CD4-positive, alpha-beta T cell treated with Interleukin-17A for 4 hours (primary cell): ENCODE measurements at places on chromosomes 4 and X.
A peak's percentile ranks its signal among the peaks of the same experiment; 100 is the strongest.

DNA sequence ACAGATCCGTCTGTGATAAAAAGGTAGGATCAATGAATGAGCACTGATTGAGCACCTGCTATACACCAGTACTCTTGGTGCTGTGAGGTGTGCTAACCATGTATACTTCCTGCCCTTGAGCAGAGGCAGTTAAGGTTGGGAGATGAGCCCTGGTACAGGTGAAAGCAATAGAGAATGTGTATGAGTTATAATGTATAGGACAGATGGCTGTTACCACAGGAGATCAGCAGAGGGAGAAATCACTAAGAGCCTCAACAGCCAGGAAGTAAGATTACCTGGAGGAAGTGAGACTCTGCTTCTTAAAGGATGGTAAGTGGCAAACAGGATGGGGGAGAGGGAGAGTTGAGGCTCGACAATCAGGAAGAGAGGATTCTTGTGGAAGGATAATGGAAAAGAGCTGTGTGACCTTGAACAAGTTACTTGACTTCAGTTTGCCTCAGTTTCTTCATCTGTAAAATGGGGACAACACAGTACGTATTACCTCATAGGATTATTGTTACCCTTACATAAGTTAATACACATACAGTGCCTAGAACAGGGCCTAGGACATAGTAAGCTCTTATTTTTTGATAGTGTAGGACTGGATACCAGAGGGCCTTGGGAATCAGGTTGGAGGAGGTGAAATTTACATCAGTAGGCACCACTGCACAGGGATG lies 9.1 kb downstream of the CXCR3 start:
- DNase-seq = peak; percentile 7

DNA sequence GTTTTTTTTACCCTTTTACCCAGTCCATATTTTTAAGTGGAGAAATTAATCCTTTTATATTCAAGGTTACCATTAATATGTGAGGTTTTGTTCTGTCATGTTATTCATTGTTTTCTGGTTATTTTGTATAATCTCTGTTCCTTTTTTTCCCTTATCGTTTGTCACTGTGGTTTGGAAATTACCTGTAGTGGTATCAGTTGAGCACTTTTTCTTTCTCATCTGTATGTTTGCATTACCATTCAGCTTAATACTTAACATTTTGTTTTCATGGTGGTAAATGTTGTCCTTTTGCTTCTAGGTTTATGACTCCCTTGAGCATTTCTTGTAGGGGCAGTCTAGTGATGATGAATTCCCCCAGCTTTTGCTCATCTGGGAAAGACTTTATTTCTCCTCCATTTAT lies 6.6 kb downstream of the ETDC start:
- DNase-seq = no peak

DNA sequence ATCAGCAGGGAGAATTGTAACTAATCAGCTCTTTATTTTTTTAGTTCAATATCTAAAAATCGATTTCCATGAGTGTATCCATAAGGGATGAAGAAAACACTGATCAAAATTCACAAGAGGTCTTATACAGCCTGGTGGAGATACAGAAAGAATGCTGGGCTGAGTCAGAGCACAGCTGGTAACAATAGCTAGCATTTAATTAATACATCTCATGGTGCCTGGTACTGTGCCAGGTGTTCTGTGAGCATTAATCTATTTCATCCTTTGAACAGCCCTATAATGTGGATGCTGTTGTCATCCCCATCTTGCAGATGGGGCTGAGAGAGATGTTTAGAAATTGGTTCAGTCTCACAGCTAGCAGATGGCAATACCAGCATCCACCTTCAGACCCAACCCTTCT lies 250.9 kb upstream of the RPS6KA3 start:
- DNase-seq = no peak

DNA sequence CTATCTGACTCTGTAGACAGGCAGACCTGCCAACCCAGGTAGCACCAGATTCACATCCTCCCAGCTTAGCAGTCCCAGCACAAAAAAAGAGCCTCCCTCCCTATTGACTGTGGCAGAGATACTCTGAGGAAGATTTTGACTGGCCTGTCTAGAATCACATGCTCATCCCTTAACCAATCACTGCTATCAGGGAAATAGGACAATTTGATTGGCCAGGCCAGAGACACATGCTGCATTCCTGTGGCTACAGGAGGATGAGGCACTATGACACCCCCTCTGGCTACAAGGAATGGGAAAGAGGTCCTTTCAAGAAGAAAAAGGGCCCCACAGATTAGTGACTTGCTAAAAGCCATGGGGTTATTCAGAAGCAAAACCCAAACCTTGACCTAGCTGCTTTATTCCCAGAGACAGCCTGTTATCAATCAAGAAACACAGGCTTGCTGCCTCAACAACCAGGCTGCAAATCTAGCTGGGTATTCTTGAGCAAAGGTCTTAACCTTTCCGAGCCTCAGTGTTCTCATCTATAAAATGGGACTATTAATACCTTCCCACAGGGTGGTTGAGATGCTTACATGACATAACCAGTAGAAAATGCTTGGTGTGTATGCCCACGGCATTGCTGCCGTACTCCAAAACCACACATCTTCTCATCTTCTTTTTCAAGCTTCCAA lies 147.6 kb downstream of the BCOR start:
- DNase-seq = no peak

- no peak for DNase-seq
Measured at GRCh38 chr4:158590306-158590705, 68.6 kb downstream of the RXFP1 start.

DNA sequence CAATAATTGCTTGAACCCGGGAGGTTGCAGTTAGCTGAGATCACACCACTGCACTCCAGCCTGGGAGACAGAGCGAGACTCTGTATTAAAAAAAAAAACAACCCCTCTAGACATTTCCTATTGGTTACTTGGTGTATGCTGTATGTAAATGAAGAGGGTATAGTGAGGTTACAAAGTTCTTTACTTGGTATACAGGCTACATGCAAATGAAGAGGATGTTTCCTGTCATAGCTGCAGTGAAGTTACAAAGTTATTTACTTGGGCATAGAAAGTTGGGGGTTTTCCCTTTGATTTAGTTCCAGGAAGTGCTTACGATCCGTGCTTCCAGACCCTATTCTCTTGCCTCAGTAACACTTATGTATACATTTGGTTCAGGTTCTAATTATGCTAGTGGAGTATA lies 38.4 kb upstream of the CLNK start:
- no peak for DNase-seq

DNA sequence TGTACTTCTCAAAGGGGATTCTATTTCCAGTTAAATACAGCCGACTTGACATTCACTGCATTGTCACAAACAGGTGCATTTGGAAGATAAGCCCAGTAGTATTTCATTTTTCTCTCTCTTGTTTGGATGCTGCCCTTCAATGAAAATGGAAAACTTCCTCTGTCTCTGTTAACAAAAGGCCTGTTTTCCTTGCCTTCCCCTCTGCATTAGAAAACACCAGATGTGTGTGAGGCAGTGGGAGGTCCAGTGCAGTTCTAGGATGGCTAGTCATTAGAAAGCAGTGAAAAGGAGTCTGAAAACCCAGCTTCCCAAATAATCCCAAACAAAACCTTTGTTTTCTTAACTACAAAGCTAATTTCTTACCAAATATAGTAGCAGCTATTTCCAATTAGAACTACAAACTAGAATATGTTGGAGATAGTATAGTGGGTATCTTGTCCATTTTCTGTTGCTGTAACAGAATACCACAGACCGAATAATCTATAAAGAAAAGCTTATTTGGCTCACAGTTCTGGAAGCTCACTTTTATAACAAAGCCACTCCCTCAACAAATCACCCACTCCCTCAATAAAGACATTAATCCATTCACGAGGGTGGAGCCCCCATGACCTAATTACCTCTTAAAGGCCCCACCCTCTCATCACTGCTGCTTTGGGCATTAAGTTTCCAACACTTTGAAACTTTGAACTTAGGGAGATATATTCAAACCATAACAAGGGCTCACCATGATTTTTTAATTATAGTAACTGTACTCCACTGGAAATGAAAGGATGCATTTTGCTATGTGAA lies 452.1 kb upstream of the RPS6KA3 start:
- DNase-seq = no peak

- no peak for DNase-seq
Measured at GRCh38 chrX:46547857-46548256, 2.6 kb upstream of the ZNF674 start.

- DNase-seq = peak; percentile 92
Measured at GRCh38 chrX:153724252-153725038, at the start of the genes ABCD1 and BCAP31. Gene ABCD1, plus strand, starts transcription at chrX:153724856. Its CDS starts 411 bp downstream, at chrX:153725267. Gene BCAP31, minus strand, starts transcription at chrX:153724387. Its CDS starts 1,143 bp downstream, at chrX:153723244.

DNA sequence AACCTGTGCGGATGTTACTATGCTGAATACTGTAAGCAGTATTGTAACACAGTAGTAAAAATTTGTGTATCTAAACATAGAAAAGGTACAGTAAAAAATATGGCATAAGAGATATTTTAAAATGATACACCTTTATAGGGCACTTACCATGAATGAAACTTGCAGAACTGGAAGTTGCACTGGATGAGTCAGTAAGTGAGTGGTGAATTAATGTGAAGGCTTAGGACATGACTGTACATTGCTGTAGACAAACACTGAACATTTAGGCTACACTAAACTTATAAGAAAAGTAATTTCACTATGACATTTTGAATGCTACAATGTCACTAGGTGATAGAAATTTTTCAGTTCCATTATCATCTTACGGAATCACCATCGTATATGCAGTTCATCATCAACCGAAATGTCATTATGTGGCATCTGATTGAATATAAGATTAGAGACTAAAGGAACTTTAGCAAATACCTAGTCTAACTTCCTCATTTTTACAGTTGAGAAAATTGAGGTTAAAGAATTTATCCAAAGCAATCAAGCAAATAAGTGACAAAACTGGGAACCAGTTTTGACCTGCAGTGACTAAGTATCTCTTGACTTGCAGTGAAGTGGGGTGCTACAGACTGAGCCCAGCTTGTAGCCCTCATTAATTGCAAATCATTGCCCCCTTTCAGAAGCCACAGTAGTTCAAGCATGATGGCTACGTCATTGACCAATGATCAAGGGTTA lies 55.3 kb downstream of the EGF start:
- DNase-seq = no peak

DNA sequence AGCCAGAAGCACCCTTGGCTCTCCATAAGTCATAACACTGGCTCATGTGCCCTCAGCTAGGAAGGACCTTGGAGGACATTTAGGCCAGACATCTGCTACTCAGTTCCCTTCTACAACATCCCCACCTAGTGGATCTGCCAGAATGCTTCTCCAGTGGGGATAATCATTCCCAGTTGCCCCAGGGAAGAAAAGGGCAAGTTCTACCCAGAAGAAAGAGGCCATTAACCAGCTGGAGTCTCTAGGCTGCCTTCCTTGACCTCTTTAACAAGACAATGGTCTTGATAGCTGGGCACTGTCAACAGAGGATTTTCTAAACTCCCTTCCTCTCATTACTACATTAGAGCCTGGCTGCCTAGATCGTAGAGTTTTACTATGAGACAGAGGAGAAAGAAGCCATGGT lies 42.0 kb downstream of the LGI2 start:
- DNase-seq = no peak

DNA sequence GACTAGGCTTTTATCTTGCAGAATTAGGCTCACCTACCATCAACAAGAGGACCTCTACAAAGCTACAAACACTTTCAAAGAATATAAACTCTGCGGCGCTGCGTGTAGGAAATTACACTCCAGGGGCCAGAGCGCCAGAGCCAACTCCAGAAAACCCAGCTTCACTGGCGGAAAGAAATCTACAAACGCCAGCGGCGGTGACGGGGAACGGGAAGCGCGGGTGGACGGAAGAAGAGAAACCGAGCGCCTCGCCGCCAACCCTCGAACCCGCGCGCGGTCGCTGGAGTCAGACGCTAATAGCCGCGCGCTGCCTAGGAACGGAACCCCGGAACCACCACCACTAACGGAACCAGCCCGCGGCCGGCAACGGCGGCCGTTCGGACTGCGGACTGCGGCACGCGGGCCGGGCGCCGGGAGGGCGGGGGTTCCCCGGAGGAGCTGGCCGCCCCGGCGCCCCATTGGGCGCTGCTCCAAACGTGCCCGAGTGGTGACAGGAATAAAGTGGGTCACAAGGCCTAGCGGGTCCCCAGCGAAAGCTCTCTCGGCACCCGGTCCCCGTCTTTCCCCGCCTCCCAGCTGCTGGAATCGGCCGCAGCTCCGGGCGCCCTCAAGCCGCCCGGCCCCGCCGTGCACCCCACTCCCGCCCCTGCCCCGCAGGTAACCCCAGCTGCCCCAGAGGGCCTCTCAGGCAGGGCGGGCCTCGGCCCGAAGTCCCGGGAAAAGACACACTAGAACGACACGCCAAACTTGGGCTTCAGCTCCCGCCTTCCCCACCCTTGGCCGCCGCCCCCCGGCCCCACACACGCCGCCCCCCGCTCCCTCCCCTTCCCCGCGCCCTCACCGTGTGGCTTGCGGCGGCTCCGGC lies 836 bp downstream of the CLOCK start:
- DNase-seq = peak; percentile 63

GRCh38 chrX:53357799-53358530 lies 64.5 kb downstream of the SMC1A start:
- DNase-seq = no peak
